ENCODE measurements at places on chromosomes 5 and 9.

DNA sequence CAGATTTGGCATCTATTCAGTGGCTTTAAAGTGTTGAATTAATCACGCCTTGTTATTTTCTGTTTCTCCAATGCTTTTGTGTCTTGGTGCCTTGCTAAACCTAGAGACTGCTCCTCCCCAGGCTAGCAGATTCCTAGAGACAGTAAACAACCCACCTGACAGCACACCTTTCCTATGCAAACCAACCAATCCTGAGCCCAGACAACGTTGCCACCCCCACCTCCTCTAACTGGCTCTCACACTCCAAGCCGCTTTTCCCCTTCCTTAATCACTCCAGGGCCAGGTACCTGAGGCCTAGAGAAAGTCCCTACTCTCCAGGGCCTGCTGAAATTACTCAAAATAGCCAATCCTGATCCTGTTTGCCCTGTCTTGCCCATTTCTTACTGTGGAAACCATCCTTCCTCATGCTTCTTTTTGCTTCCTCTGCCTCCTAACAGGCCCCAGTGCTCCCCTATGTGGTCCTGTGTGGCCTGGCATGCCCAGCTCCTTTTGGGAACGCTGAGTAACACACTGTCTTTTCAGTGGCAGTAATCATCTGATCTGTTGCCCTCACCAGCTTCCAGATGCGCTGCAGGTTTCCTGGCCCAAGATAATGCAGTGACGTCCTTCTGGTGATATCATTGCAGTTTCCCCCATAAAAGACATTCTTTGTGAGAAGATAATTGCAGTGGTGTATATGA, 53.4 kb downstream of the GAS1 start:
- no peak for DNase-seq

- no peak for DNase-seq
These were observed 1352.6 kb upstream of the NUDT12 start for GRCh38 chr5:104915226-104915625.

DNA sequence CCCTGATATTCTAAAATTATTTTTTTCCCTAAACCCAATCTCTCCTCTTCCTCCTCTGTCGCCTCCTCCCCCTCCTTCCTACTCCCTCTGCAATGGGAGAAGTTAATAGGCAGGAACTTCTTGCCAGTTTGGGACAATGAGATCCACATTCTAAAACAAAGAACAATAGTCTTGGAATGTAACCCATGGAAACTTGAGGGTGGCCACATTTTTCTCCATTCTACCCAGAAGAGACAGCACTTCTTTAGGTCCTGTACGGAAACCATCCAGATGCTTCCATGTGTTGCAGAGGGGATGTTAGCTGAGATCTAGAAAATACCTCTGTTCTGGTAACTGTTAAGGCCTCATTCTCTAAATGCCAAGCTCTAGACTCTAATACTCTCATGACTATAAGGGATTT, 10.0 kb downstream of the SPARC start:
- DNase-seq: no peak

GRCh38 chr9:21326526-21327139, 8.6 kb downstream of the KLHL9 start:
- DNase-seq: no peak

- no peak for DNase-seq
These were observed 6.6 kb upstream of the PCSK1 start for GRCh38 chr5:96439477-96440184.

DNA sequence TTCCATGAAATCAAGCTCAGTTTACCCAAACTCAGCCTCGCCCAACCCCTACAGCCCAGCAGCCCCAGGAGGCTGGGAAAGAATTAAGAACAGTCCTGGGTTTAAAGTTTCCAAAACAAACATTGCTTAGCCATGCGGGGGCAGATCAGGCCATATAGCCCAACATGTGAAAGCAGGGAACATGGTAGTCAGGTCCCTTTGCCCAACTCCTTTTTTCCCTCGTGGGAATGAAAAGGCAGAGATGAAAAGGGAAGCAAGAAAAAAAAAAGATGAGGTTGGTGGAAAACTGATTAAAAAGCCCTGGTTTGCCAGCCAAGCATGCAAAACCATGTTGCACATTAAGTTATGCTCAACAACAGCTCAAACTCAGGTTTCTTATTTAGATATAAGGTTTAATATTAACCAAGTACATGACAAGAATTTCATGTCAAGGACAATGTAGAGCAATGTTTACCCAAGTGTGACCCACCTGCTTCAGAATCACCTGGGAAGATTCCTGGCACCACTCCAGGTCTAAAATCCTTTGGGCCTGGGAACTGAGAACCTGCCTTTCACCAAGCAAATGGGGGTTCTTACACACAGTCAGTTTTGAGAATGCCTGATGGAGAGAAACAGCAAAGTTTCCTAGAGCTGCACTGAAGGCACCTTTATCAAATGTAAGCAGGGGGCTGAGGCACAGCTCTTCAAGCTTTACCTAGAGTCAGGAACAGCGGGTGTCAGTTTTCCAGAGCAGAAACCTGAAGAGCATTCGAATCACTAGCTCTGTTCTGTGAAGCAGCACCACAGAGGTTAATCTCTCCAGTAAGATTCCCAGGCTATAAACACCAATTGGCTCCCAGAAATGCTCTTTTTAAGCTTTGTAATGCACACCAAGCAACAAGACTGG, 1.7 kb downstream of the FREM1 start:
- no peak for DNase-seq

GRCh38 chr5:175460126-175460525, 16.1 kb upstream of the DRD1 start:
- no peak for DNase-seq

DNA sequence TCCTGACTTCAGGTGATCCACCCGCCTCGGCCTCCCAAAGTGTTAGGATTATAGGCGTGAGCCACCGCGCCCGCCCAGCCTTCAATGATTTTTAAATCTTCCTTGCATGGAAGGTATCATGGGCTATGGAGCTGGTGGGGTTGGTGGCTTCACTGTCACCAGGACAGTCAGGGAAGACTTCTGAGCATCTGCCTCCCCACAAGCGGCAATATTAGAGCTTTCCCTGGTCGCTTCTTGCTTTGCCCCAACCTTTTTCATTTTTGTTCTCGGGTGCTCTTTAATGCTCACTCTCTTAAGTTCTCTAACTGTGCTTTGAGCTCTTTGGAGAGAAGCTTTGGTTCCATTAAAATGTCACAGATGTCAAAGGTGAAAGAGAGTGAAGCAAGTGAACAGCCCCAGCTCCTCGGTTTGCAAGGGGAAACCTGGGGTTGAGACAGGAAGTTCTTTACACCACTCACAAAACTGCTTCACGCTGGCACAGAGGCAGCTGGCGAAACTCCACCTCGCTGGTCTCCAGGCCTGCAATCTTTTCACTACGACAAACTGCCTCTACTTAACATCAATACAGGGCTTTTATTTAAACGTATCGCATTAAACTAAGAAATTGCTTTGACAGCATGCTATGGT, 142.5 kb upstream of the RETREG1 start:
- DNase-seq: no peak

GRCh38 chr5:68648944-68649857, 433.6 kb downstream of the PIK3R1 start:
- DNase-seq: no peak

- no peak for DNase-seq
These were observed 15.8 kb upstream of the TMED9 start for GRCh38 chr5:177576169-177576568.

GRCh38 chr9:111149018-111149759, 110.9 kb upstream of the LPAR1 start:
- no peak for DNase-seq

DNA sequence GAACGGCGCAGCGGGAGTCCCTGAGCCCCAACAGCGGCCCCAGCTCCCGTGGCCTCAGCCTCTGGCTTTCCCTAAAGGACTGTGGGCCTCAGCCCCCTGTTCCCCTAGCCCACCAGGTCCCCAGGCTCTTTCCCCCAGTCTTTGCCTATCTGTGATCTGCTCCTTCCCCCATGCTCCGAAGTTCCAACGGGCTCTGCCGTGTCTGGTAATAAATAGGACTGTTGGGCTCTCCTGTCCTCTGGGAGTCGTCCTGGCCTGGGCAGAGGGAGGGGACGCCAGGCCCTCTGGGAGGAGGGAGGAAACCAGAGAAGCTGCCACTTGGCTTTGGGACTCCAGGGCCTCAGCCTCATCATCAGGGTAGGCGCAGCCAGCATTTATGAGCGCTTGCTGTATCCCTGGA, 28.1 kb downstream of the ADGRD2 start:
- DNase-seq: no peak
